ENCODE measurements at places on chromosomes 3 and 15.

DNA sequence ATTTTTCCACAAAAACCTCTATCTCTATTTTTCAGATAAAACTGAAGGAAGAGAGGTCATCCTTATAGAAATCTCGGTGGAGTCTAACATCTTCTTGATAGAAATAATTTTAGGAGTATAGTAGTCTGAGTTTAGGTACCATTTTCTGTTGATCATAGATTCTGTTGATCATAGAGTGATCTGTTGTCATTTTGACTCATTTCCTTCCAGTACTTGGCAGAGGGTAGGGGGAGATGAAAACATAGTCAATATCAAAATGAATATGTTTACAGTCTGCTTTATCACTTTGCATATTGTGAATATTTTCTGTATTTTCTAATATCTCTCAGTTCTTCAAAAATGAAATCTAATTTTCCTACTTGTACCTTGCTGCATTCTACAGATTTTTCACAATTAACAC, 353.4 kb downstream of the FEZF2 start:
- no peak for DNase-seq

DNA sequence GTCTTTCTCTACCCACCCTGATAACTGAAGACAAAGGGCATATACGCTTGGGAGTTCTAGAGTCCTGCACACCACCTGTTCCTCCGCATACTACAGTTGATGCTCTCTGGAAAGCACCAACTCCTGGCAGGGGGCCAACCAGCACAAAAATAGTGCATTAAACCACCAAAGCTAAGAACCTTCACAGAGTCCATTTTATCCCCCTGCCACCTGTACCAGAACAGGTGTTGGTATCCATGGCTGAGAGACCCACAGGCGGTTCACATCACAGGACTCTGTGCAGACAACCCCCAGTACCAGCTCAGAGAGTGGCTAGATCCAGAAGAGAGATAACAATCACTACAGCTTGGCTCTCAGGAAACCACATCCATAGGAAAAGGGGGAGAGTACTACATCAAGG, 114.4 kb upstream of the POU1F1 start:
- DNase-seq: no peak

DNA sequence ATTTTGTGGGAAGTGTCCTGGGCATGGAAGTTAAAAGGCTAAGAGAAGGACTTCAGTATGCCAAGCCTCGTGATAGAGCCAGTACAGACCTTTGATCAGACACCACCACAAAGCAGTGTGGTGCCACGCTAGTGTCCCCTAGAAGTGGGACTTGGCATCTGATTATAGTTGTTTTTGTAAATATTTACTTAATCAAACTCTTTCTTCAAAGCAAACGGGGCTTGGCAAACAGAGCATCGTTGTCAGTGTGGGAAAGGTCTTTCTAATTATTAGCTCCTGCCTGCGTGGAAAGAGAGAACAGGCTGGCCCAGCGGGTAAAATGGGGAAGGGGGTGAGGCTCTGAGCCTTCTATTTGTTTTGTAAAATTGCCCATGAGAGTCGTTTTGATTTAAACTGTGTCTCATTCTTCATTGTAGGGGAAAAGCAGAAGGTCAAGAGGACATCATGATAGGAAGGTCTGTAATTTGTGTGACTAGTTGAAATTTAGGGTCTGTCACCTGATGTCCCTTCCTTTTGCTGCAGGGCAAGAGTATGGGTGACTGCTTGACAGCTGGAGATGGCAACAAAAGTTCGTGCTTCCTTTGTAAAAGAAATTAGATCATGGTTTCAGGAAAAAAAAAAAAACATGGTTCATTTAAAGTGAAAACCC, 105.0 kb downstream of the IQCH start:
- no peak for DNase-seq

DNA sequence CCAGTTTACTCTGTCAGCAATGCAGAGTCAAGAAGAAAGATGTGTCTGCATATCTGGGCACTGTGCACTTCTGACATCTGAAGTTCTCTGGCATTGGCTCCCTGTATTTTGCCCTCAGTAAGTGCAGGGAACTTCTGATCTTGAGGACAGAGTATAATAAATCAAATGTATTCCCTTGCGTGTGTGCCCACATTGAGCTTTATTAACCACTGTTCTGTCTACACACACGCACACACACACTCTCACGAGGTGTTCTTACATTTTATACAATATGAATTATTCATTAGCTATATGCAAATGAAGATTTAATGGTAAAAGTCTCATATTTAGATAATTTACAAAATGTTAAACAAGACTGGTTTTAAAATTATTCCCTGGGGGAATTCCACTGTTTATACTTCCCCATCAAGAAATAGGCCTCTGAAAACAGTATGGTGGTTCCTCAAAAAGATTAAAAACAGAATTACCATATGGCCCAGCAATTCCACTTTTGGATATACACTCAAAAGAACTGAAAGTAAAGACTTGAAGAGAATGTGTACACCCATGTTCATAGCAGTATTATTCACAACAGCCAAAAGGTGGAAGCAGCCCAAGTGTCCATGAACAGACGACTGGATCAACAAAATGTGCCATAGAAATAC, 24.6 kb upstream of the ANPEP start:
- DNase-seq: peak; percentile 82

DNA sequence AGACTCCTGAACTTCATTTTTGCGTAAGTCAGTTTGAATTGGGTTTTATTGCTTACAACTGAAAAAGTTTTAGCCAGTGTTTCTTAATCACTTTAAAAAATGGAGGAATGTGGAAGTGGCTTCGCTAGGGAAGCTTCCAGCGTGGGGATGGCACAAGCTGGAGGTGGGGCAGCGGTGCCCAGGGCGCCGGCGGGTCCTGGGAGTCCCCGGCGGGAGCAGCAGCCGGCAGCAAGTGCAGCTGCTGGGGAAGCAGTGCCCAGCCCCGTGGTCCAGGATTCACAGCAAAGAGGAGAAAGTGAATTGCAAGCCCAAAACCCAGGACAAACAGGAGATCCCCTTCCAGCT, 301.8 kb upstream of the PROK2 start:
- peak; percentile 79 for DNase-seq

DNA sequence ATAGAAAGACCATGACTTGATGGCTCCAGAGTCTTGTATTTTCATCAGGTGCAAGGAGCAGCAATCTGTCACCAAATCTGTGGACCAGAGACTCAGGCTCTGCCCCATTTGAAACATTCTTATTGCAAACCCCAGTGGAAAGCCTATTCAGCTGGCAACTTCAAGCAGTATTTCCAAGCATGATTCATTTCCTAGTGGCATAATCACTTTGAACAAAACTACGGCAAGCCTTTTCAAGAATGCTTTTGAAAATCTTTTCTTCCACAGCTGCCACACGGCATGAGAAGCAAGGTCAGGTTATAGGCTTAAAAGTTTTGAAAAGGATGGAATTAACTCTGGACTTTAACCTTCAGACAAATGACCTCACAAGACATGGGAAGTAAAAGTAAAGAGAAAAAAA, 122.0 kb upstream of the BFSP2 start:
- DNase-seq: no peak

GRCh38 chr15:40233727-40234577, 4.9 kb upstream of the PAK6 start:
- peak; percentile 20 for DNase-seq

GRCh38 chr3:188792793-188793192, 379.0 kb upstream of the TPRG1 start:
- peak; percentile 57 for DNase-seq

DNA sequence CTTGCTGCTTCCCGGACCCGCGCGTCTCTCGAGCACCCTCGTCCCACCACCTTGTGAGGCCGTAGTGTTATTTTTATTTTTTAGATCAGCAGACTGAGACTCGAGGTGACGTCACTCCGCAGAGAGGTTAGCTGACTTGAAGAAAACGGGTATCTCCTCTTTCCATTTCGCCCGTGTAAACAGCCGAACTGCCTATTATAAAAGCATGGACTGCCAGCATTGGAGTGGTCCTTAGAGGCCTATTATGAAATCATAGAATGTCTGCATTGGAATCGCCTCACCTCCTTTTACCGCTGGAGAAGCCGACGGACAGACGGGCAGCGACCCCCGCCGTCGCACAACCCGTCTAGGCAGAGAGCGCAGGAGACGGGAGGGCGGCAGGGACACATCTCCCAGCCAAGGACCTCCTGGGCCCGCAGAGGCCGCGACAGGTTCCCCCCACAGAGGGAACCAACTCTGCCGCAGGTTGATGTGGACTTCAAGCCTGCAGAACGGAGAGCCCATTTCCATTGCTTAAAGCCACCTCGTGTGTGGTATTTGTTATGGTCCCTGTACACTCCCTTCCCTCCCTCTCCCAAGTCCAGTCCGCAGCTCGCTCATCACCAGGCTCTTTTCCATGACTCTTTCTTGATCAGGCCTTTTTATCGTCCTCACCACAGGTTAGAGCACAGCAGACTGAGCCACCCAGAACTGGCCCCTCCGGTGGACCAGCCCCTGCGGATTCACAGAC, 540 bp upstream of the PPP1R2 start:
- DNase-seq: no peak

GRCh38 chr3:51779137-51779536, at the start of gene IQCF6:
Gene IQCF6 (minus strand): TSS chr3:51779237. CDS start chr3:51779224, 13 bp downstream.
- DNase-seq: no peak

DNA sequence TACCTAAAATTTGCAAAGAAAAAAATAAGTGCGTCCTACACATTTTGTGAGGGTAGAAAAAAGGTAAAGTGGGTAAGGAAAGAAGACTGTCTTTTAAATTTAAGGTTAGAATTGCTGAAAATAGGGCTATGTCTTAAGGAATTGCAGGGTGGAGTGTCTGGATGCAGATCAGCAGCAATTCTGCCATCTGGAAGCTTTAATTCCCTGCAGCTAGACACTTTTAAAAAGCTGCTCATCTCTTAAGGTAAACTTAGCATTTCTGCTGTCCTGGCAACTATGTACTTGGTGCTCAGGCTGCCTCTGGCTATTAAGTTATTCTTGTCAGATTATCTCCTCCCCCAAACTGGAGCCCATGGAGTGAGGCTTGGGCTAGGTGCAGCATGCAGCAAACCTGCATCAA, 420.2 kb downstream of the SI start:
- no peak for DNase-seq

DNA sequence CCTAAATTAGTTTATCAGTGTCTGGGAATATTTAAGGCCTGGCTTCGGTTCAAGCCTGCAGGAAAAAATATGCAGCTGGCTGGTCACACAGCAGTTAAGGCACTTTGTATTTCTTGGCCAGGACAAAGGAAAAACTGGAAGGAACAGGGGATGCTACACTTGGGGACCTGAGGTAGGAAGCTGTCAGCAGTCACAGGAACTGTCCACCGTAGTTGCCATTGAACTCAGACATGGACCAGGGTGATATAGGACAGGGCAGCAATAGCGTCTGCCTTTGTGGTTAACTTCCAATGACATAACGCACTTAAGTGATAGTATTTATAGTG, 49.1 kb downstream of the NR1D2 start:
- DNase-seq: no peak

- DNase-seq: no peak
These were observed 39.7 kb downstream of the ABTB1 start for GRCh38 chr3:127712461-127712860.

GRCh38 chr3:83500422-83500821, 1458.4 kb upstream of the CADM2 start:
- DNase-seq: no peak
